Mucosa of descending colon (tissue), 3 donors: ENCODE measurements at places on chromosomes 2 and 18.

GRCh38 chr18:48902023-48902855 lies 48.5 kb downstream of the SMAD7 start:
- peak; percentile 72 for DNase-seq

DNA sequence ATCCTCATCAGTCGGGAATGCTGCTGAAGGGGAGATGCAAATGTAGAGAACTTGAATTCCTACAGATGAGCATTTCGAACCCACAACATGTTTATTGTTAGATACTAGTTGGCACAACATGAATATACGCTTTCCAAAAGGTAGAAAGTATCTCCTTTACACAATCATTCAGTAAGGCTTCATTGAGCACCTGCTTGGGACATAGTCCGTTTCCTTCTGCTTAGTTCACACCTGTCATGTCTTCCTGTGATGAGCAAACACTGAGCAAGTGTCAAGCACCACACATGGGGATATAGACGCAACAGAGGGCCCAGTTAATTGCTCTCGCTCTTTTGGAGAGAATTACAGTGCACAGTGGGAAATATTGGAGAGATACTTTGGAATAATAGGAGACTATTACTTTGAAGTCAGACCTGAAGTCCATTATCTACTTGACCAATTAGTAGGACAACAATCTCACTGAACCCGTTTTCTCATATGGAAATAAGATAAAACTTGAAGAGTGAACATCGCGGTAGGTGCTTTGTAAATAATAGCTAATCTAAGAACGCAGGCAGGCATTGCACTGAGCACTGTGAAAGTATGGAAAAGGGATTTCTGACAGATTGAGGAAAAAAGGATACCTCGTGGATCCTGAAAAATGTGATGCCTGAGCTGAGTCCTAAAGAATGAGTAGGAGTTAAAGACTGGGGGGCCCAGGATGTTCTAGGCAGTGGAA lies 1.2 kb downstream of the CPSF3 start:
- no peak for DNase-seq

DNA sequence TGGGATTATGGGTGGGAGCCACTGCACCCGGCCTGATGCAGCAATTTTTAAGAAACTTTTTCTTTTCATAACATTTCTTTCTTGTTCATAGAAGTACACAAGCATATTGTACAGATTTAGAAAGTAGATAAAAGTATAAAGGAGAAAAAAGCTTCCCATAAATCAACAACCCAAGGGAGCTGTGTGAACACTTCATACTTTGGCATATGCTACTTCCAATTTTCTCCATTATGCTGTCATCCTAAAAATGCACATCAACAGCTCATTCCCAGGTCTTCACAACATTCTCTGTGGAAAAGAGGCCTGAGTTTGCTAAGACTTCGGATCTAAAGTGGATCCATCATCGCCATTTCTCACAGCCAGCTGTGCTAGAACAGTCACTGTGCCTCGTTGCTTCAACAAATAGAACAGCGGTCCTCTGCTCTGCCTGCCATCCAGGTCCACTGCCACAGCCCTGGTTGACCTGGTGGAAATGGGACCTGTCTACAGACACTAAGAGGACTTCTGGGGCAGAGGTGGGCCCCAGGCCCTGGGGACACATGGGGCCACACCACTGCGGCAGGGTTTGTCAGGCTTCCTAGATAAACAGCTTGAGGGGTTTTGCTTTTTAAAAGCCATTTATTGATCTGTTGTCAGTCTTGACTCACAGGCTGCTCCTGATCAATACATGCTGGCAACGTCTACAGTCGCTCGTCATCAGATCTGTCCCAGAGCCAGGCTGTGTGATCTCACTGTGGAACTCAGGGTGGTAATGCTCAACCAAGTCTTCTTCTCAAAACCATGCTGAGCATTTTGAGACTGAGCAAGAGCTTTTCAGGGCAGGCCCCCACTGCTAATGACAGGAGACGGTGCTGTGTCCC lies 72.7 kb upstream of the MGAT4A start:
- DNase-seq = no peak

DNA sequence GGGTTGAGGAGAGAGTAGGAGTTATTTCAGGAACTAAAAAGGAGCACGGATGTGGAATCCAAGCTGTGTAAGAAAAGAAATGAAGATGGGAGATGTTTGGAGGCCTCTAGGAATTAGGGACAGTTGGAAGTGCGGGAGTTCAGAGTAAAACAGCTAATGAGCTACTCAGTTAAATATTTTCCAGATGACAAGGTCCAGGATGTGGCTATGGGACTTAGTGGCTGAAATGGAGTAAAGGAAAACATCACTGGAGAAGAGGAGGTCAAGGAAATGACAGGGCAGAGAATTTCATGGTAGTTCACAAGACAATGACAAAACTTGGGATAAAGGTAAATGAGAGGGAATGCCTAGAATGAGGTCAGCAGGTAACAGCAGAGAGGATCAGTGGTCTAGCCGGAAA lies 13.0 kb downstream of the GPR155 start:
- DNase-seq = no peak

GRCh38 chr2:160970052-160970965 lies 189.9 kb upstream of the TANK start:
- no peak for DNase-seq

DNA sequence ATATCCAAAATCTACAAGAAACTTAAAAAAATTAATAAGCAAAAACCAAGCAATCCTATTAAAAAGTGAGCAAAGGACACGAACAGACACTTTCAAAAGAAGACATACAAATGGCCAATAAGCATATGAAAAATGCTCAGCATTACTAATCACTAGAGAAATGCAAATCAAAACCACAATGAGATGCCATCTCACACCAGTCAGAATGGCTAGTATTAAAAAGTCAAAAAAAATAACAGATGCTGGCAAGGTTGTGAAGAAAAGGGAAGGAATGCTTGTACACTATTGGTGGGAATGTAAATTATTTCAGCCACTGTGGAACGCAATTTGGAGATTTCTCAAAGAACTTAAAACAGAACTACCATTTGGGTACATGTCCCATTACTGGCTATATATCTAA lies 128.8 kb upstream of the SESTD1 start:
- no peak for DNase-seq

GRCh38 chr2:133755480-133756300 lies 187.4 kb upstream of the NCKAP5 start:
- DNase-seq = peak; percentile 7

GRCh38 chr2:1222056-1222455 lies 191.2 kb upstream of the TPO start:
- no peak for DNase-seq

DNA sequence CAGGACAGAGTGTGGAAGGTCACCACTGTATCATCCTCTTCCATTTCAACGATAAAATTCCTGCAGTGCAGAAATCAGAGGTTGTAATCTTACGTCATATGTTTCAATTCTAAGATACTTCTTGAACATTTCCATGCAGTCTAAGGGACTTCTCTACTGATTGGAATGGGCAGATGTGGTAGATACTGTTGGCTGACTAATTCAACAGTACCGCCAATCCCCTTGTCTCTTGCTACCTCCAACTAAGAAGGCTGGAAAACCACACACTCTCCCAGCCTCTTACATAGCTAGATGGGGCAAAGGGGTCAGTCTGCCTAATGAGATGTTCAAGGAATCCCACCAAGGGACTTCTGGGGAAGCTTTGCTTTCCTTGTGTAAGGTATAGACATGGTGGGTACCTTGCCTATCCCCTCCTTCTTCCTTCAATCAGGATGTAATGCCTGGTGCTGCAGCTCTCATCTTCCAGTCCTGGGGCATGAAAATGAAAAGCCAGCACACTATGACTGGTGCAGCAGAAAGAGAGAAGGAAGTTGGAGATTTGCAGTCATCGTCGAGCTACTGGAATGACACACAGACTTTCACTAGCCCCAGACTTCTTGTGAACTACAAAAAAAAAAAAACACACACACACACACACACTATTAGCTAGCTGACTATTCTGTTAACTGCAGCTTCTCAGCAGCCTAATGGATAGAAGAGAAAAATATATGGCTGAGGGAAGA lies 84.1 kb downstream of the ALPK2 start:
- DNase-seq = no peak

GRCh38 chr2:39228413-39229209 lies 15.2 kb downstream of the CDKL4 start:
- DNase-seq = peak; percentile 7

- no peak for DNase-seq
These were observed 1331.9 kb downstream of the DPP10 start for GRCh38 chr2:115774361-115774760.

- no peak for DNase-seq
These were observed 52.3 kb downstream of the RAB10 start for GRCh38 chr2:26086155-26086637.

GRCh38 chr18:76713432-76713831 lies 108.9 kb upstream of the ZNF236 start:
- DNase-seq = no peak

- peak; percentile 47 for DNase-seq
These were observed 56.5 kb downstream of the EMX1 start for GRCh38 chr2:72973566-72974435.

GRCh38 chr2:42566837-42567321 lies 1.6 kb upstream of the MTA3 start:
- DNase-seq = no peak

DNA sequence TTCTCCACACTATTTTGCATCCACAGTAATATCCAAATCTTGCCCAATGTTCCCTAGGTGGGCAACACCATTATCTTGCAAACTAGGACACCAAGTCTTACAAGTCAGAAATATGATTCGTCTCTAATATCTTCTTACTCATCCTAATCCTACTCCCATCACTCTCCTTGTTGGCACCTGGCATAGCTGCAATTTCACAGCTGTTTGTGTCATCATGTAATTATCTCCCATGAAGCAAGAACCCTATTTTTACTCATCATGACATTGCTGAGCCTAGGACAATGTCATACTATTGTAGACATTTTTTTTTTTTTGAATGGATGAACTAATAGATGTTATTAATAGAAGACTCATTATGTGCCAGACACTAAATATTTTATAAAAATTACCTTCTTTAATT lies 91.3 kb upstream of the CCDC141 start:
- DNase-seq = no peak

DNA sequence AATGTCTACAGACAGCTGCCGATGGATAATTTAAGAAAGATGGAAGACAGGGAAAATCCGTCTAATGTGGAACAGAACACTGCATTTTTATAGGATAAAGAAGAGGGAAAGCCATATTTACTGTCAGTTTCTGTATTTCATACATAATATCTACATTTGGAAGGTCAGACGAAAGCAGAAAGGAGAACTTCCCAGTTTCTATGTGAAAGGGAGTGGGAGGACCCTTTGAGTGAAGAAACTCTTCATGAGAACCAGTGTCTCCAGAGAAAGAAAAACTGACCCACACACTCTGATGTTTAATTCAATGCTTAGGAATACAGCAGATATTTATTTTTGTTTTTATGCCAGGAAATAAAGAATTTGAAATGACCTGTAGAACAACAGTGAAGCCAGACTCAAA lies 127.2 kb downstream of the CALCRL start:
- DNase-seq = no peak

DNA sequence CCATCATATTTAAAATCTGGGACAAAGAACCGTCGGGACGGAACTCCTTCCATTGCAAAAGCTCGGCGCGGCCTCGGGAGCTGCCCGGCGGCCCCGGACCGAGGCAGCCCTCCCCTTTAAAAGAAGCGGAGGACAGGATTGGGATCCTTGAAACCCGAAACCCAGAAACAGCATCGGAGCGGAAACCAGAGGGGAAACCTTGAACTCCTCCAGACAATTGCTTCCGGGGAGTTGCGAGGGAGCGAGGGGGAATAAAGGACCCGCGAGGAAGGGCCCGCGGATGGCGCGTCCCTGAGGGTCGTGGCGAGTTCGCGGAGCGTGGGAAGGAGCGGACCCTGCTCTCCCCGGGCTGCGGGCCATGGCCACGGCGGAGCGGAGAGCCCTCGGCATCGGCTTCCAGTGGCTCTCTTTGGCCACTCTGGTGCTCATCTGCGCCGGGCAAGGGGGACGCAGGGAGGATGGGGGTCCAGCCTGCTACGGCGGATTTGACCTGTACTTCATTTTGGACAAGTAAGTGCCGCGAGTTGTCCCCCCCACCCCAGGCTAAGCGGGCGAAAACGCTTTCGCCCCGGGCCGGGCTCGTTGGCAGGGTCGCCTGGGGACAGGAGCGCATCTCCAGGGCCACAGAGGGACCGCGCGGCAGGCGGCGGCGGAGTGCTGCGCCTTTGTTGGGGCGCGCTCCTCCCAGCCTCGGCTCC lies at the start of gene ANTXR1:
Gene ANTXR1 (plus strand): TSS at position 38 of the 698 bp plus-strand sequence. CDS start 321 bp downstream, at position 359.
- DNase-seq = peak; percentile 40

DNA sequence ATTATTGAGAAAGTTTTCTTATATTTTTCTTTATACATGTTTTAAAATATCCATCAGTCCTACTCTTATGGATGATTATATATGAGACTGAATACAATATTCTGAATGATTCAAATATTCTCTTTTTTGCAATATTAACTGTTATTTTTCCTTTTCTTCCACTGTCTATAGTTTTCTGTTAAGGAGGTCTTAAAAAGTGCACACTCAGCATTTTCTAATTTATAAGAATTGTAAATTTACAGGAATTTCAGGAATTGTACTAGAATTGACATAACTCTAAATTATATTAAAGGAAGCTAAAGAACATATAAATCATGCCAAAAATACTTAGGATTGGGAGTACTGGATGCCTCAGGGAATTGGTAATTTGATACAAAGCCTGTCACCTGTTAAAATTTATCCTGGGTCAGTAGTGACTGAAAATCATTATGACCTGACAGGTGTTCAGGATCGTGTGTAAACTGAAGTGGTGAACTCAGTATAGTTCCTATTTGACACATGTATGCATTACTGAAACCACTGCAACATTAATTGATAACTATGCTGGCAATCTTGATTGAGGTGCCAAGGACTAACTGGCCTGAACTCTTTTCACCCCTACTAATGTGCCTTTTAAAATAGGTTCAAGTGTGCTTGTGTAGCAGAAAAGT lies 30.4 kb downstream of the MSTN start:
- no peak for DNase-seq

DNA sequence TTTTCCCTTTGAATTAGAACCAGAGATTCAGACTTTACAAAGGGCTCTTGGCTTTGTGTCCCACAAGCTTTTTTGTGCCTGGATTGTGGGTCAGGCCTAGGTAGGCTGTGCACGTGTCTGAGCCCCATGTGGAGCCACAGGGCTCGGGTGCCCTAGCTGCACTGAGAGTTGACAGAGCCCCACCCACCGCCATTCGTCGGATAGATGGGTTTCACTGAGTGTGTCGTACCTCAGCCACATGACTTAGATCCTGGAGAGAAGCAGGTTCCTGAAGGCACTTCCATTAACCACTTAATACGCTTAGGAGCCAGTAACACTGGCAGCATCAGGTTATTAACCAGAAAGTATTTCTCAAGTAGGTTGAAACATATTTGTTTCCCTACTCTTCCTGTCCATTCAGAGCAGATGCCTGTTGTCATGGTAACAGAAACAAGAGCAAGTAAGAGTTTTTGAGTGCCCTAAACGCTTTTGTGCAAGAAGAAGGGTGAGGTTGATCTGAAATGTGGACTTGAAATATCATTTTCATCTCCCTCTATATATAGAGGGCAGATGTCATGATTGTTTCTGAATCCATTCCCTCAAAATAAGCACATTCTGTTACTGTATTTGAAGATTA lies 30.0 kb downstream of the ADCYAP1 start:
- no peak for DNase-seq

- no peak for DNase-seq
These were observed 1572.1 kb upstream of the LRRTM1 start for GRCh38 chr2:81876624-81877023.
